ENCODE measurements at places on chromosomes 3 and 15.

GRCh38 chr3:73409138-73409763, 215.5 kb downstream of the PDZRN3 start:
- DNase-seq: no peak

GRCh38 chr3:32501783-32502117, 902 bp downstream of the CMTM6 start:
- DNase-seq: no peak

DNA sequence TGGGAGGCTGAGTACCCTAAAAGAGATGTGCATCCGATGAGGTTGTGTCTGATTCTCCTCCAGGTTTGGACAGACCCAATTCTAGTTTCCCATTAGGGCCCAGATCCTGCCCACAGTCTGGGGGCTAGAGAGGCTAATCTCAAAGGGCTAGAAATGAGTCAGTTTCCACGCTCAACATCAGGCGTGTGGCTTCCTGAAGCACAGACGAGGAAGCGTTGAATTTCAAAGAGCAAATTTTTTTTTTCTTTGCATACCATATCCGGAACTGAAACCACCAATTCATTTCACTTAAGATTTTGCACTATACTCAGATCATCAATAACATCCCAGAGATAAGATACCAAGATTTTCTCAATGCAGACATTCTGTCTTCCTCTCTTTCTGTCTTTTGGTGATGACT, 173.8 kb upstream of the BCL6 start:
- DNase-seq: peak; percentile 32

DNA sequence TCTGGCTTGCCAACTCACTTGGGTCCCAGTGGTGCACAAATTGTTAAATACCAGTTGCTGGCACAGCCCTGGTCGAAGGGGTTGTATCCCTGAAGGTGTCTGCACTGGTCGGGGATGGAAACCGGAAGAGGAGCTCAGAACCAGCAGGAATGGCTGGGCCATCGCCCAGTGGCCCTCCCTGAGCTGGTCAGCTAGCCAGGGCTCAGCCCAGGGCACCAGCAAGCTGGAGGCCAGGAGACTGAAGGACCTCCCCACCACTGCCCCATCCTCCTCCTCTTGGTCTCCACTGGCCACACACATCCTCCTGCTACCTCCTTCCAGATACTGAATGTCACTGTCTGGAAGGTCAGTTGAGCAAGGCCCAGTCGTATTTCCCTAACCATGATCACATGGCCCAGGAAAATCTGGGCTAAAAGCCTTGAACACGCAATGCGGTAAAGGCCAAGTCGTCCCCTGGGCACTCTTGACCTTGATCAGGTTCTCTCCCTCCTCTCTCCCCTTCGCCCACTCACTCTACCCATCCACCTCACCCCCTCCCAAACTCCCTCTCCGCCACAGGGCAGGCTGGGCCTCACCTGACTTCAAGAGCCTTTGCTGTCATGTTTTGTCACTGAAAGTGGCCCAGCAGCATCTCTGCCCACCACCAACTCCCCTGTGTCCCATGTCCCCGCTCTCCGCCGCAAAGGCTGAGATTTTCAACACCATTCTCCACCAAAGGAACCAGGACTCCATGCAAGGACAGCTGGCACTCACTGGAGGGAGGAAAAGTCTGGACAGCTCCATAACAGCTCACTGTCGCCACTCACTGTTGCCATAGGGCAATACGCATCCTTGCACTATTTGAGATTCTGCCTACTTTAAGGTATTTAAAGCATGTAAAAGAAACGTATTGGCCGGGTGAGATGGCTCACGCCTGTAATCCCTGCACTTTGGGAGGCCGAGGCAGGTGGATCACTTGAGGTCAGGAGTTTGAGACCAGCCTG, 12.1 kb downstream of the ZDHHC19 start:
- no peak for DNase-seq

DNA sequence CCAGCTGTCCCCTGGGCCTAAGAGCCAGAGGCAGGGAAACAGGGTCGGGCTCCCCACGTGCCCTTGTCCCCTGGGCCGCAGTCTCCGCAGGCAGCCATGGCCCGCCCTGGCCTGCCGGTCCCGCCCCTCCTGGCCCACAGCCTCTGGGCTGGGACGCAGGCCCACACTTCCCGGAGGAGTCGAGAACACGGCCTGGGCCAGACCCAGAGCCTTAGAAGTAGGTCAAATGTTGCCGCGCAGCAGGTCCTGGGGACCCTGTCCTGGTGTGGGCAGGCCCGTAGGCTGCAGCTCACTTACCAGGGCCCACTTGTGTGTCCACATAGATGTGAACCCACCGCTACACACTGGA, 4.3 kb upstream of the MYL3 start:
- no peak for DNase-seq

All from stimulated activated CD4-positive, alpha-beta T cell treated with anti-CD3 and anti-CD28 coated beads, Interleukin-4, amount 100 ng/mL, for 1 hour (primary cell).